ENCODE measurements at places on chromosomes 1 and 21.

DNA sequence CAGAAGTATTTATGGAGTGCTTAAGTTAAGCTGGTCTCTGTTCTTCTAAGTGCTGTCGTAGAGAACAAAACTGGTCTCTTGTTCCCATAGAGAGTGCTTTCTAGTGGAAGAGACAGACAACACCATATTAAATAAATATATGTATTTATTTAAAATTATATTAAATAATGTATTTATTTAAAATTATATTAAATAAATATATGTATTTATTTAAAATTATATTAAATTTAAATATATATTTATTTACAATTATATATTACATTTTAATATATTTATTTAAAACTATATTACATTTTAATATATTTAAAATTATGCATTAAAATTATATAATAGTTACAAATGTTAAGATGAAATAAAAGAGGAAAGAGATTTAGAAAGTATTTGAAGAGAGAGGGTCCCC, 175.5 kb upstream of the OLFM3 start:
- DNase-seq = no peak

DNA sequence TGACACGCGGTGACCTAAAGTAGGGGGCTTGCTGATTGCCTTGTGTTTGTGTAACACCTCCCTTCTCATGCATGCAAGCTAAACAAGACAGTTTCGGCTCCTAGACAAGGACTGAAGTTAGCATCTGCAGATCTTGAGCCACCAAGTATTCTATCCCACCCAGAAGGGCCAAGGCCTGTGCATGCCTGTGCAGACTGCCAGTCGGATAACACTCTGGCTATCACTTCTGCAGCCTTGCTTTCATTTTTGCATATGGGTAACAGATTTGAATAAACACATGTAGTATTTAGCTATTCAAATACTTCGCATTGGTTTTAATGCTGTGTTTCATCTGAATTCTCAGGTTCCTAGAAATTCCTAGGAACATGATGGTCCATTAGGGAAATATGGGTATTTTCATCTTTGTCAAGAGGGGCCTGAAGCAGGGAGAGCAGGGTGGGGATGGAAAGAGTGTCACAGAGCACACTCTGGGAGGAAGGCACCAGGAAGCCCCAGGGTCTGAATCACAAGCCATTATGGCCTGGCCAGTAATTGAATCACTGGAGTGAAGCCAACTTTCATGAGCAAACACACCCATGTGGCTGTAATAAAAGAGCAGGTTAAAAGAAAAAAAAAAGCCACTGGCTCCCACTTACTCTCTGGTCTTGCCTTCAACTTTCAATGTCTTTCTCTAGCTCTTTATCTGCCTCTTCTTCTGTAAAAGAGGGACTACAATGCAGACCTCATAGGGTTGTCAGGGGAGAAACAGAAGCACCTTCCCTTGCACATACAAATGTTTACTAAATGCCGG, 28.3 kb downstream of the GADD45A start:
- DNase-seq = peak; percentile 70

DNA sequence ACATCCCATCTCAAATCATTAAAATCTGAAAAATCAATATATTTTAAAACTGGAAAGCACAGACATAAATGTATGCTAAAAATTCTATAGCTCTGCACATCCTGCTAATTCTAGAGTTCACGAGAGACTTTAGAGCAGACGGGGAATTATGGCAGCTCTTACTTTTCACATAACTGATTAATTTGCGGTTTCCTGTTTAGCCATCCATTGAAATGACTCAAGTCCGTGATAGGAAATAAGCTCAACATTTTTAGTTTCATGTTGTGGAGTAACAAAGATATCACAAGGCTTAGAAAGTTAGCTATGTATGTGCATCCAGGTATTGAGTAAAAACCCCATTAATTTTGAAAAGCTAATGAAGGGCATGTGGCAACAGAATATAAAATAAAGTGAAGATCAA, 123.2 kb downstream of the SMYD2 start:
- DNase-seq = no peak

GRCh38 chr1:20318521-20318920, 27.8 kb downstream of the VWA5B1 start:
- DNase-seq = no peak

GRCh38 chr1:96498744-96499340, 222.7 kb upstream of the PTBP2 start:
- no peak for DNase-seq

DNA sequence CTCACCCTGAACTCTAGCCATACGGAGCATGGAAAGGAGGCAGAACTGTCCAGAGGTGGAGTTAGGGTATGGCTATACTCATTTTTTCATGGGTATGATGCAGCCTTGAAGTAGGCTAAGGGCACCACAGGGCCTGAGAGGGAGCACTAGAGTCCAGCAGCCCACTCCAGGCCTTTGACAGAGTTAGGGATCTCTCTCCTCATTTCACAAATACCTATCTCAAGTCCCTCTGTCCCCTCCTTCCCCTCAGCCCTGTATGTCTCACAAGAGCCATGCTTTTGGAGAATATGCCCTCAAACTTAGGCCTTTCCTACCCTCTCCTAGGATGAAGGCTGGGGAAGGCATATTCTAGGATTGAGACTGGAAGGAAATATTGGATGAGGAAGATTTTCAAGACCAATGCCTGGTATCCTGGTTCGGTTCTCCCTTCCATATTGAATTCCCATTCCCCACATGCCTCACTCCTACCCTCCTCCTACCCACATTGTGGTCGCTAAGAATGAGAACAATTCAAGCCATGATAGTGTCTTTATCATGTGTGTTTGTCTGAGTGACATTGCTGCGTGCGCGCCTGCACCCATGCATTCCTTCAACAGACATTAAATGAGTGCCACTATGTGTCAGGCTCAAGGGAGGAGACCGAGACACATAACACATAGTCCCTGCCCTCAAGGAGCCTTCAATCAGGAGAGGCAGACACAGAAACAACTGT, 2.6 kb upstream of the NECTIN4 start:
- no peak for DNase-seq

- no peak for DNase-seq
Observed at GRCh38 chr1:41362357-41362721, 1.1 kb downstream of the FOXO6 start.

- DNase-seq = no peak
Observed at GRCh38 chr1:53442299-53442698, 16.9 kb upstream of the DMRTB1 start.

GRCh38 chr1:94739521-94740061, 80.6 kb upstream of the SLC44A3 start:
- DNase-seq = no peak

DNA sequence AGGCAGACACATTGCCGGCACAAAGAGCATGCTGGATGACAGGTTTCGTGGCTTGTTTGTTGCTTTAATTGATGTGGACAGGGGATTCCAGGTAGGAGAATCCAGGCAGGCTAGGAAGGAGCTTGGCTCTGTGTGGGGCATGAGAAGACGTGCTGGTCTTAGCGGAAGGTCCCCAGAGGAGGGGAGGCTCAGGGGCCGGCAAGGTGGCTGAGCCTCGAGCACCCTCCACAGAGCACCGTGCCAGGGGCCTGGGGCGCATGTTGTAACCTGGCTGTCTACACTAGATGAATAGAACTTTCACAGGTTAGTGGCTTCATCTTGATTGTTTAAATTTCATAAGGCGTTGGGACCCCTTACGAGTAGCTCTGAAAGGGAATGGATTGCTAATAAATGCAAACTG, 223.1 kb downstream of the CAMTA1 start:
- DNase-seq = no peak

GRCh38 chr1:20708057-20708456, 9.8 kb downstream of the KIF17 start:
- DNase-seq = no peak

DNA sequence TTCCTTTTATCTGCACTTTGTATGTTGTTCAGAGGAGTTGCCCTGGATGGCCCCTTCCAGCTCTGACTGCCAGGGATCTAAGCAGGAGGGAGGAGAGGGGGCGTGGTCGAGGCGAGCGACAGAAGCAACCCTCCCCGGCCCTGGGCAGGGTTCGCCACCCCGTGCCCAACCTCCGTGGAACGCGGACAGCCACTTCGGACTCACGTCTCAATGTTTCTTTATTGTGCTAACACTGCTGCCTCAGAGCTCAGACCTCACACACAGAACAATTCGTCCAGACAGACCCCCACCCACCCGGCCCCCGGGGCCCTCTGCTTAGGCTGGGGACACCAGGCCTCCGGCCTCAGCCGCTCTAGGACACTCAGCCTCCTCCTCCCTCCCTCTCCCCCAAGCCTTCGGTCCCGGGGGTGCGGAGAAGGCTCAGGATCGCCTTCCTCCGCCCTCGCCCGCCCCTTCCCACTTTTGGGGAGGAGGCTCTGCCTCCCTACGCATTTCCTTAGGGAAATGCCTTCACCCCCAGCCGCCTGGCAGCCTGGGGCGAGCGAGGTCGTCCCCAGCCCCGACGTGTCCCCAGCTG, 8.3 kb downstream of the VSIG8 start:
- DNase-seq = peak; percentile 88

DNA sequence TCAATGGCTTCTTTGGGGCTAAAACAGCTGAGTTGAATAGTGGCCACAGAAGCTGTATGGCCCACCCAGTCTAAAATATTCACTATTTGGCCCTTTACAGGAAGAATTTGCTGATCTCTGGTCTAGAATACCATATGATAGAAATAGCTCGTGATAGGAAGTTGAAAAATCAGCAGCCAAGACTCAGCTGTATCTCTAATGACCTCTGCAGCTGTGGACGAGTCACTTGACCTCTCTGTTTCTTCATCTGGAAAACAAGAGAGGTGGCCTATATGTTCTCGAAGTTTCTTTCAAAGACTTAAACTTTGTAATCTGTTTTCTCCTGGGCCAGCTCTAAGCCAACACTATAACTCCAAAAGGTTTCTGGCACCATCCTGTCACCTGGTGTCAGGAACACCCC, 129.2 kb downstream of the ZBTB18 start:
- no peak for DNase-seq

DNA sequence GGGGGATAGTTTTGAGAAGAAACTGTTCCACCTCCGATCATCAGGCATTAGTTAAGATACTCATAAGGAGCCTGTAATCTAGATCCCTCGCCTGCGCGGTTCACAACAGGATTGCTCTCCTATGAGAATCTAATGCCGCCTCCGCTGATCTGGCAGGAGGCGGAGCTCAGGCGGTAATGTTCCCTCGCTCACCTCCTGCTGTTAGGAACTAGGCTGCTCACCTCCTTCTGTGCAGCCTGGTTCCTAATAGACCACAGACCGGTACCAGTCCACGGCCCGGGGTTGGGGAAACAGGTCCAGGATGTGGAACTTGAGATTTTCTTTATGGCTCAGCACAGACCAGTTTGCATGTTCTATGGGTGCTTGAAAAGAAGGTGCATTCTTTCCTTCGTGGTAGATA, 27.2 kb upstream of the FAM3B start:
- no peak for DNase-seq

DNA sequence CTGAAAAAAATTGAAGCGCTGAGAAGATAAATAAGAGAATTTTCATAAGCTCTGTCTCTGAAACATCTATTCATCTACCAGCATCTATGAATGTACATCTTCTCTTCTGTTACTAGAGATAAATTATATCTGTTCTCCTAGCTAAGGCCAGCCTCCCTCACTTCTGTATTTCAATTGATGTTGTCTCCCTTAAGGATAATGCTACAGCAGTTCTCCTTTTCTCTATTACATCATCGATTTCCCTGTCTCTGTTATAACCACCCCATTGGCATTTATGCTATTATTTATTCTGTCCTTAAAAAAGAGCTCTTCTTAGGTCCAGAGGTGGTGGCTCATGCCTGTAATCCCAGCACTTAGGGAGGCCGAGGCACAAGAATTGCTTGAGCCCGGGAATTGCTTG, 42.9 kb upstream of the TMCO2 start:
- no peak for DNase-seq

DNA sequence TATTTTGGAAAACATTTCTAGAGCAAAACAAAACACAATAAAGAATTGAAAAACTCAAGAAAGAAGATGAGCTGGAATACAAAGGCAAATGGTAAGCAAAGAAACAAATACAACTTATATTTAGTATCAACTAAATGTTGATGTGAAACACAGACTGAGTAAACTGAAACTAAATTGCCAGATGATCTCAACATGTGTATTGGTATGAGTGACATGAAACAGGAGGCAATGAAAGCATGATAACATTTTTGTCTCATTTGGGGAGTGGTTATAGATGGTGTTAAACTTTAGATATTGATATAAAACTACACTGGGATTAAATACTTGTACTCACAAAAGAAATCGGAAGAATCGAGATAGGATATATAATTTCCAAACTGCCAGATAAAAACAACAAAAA, 805.6 kb upstream of the CXADR start:
- DNase-seq = no peak

DNA sequence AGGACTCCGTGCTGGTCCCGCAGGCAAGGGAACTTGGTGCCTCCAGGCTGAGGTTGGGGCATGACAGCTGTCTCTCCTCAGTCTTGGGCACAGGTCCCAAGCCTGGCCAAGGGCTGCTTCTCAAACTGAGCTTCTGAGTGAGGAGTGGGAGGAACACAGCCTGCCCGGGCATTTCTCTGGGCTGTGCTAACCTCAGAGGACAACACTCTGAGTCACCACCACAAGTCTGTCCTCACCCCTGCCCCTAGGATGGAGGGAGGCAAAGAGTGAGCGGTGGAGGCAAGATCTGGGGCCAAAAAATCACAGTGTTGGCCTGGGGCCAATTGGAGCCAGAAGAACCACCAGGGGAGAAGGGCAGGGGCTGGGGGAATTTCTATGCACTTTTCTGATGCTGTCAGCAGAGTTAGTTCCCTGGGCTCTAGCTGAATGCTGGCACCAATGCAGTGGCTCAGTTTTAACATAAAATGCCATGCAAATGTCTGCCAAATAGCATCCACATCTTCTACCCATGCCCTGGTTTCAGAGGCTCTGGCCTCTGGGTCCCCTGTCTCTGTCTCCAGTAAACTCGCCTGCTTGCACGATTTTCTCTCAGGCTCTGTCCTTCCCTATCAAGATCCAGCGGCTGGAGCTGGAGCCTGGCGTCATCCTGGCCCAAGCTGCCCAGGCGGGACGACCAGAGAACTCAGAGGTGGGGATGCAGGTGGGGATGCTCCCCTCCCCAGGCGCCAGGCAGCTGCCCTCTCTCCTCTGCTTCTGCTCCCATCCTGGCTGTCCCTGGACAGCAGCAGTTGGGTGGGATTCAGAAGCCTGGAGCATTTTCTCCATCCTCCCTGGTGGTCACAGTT, 11.0 kb upstream of the CDK18 start:
- no peak for DNase-seq

DNA sequence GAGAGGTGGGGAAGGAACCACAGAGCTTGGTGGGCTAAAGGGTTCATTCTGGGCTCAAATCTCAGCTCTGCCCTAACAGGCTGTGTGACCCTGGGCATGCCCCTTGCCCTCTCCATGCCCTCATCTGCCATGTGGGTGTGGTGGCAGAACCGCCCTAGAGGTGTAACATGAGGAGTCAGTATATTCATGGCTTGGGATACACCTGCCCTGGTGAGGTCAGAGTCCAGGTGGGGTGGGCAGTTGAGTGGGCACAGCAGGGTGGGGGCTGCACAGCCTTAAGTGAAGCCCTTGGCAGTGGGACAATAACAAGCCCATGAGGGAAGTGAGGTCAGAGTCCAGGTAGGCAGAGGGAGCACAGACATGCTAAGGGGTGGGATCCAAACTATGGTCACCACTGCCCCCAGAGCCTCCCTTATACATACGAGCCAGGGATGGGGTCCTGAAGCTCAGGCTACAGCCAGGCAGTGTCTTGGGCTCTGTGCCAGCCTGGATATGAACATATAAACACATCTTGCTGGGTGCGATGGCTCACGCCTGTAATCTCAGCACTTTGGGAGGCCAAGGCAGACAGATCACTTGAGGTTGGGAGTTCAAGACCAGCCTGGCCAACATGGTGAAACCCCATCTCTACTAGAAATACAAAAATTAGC, 59.0 kb upstream of the EFHD2 start:
- peak; percentile 77 for DNase-seq

All from transverse colon (tissue), 4 donors.